Activated CD4-positive, alpha-beta memory T cell treated with anti-CD3 and anti-CD28 coated beads, Interleukin-2, amount 10 ng/mL, durations not matched to agents 7 days and 5 days (primary cell): ENCODE measurements at places on chromosomes 12 and 14.

DNA sequence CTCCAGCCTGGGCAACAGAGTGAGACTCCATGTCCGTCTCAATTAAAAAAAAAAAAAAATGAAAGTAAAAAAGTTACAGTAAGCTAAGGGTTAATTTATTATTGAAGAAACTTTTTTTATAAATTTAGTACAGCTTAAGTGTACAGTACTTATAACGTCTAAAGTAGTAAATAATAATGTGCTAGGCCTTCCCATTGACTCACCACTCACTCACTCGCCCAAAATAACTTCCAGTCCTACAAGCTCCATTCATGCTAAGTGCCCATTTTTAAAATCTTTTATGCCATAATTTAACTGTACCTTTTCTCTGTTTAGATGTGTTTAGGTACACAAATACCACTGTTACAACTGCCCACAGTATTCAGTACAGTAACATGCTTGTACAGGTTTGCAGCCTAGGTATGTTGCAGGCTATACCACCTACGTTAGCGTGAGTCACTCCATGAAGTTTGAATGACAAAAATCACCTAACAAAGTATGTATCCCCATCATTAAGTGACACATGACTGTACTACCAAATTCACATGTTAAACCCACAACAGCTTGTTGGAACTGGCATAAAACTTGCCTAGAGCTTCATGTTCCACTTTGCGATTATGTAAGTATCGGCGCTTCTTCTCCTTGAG, 10.7 kb downstream of the KANSL2 start:
- H3K4me1 ChIP-seq: peaks cover 8% of the 10 kb centered on the region
- no peaks in the 10 kb centered on the region for H3K27me3 ChIP-seq
- peaks cover 49% of the 10 kb centered on the region for H3K36me3 ChIP-seq
- no peak overlapping the region for H3K27ac ChIP-seq

- no peaks in the 10 kb centered on the region for H3K27me3 ChIP-seq
- H3K4me3 ChIP-seq: no peak overlapping the region
- no peaks in the 10 kb centered on the region for H3K36me3 ChIP-seq
- no peak for DNase-seq
- H3K27ac ChIP-seq: no peak overlapping the region
- peaks cover 8% of the 10 kb centered on the region for H3K4me1 ChIP-seq
Measured at GRCh38 chr12:128534906-128535305, 267.9 kb downstream of the TMEM132C start.

DNA sequence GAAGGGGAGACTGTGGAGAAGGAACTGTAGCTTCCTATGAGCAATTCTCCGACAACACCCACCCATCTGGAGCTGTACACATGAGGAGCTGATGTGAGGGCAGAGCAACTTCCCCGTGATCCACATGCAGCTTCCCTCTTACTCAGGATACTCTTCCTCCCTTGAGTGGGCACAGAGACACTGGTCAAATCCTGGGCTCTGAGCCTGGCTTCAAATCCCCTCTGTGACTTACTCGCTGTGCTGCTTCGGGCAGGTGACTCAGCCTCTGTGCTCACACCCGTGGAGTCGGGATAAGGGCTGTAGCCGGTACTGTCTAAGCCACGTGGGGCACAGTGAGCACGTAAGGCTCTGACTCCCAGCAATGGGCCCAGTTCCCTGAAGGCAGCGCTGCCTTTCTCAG, 31.1 kb downstream of the ZFYVE21 start:
- no peak for DNase-seq
- no peak overlapping the region for H3K4me3 ChIP-seq
- H3K27ac ChIP-seq: no peak overlapping the region
- H3K27me3 ChIP-seq: no peaks in the 10 kb centered on the region
- peaks cover 2% of the 10 kb centered on the region for H3K36me3 ChIP-seq

DNA sequence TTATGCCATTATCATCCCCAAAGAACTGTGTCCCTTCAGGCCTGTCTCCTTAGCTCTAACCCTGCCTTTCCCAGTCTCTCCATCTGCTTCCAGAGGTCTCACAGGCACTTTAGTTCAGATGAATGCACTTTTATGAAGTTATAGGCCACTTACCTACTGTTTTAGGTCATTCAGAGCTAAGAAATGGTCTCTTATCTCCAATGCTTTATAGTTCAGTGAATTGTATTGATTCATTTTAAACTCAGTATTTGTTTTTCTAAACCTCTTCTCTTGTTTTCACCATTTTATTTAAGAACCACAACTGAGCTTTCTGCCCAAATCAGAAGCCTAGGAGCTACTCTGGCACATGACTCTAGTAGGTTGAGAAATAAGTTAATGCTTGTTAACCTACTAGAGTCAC, 197.5 kb upstream of the ATP2B1 start:
- H3K4me1 ChIP-seq: no peaks in the 10 kb centered on the region
- no peaks in the 10 kb centered on the region for H3K27me3 ChIP-seq
- no peak overlapping the region for H3K4me3 ChIP-seq
- H3K36me3 ChIP-seq: no peaks in the 10 kb centered on the region

GRCh38 chr14:88276923-88277596, 46.0 kb downstream of the KCNK10 start:
- H3K27me3 ChIP-seq: no peaks in the 10 kb centered on the region
- no peak for DNase-seq
- H3K4me1 ChIP-seq: no peaks in the 10 kb centered on the region
- H3K27ac ChIP-seq: no peak overlapping the region
- no peak overlapping the region for H3K4me3 ChIP-seq

- H3K4me1 ChIP-seq: no peaks in the 10 kb centered on the region
- no peak overlapping the region for H3K4me3 ChIP-seq
- no peak overlapping the region for H3K27ac ChIP-seq
- H3K36me3 ChIP-seq: no peaks in the 10 kb centered on the region
Measured at GRCh38 chr14:94936401-94936892, 166.5 kb upstream of the GSC start.

- no peaks in the 10 kb centered on the region for H3K4me1 ChIP-seq
- no peak overlapping the region for H3K27ac ChIP-seq
- H3K4me3 ChIP-seq: no peak overlapping the region
- DNase-seq: no peak
Measured at GRCh38 chr12:28294300-28294699, 104.0 kb downstream of the CCDC91 start.

- DNase-seq: no peak
- H3K36me3 ChIP-seq: no peaks in the 10 kb centered on the region
- no peaks in the 10 kb centered on the region for H3K27me3 ChIP-seq
- H3K27ac ChIP-seq: no peak overlapping the region
Measured at GRCh38 chr14:57883061-57883460, 17.2 kb upstream of the SLC35F4 start.

DNA sequence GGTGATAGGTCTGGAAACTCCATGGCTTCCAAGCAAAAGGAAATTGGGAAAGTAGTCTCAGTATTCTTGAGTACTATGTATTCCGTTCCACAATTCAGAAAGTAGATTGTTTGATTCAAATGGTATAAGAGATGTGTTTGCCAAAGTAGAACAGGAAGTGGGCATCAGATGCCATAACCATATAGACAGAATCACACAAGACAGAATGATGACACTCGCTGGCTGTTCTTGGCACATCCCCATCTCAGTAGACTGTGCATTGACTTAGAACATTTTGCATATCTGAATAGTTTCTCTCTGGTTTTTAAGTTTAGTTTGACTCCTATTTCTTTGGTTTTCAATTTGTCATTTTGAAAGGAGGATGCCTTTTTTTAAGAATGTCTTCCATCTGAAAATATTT, 221.1 kb upstream of the RGS6 start:
- no peaks in the 10 kb centered on the region for H3K27me3 ChIP-seq
- peaks cover 25% of the 10 kb centered on the region for H3K4me1 ChIP-seq
- no peak overlapping the region for H3K4me3 ChIP-seq
- peak overlapping the region; percentile 41 for H3K27ac ChIP-seq

GRCh38 chr14:70711451-70711850, 69.7 kb downstream of the TTC9 start:
- H3K4me1 ChIP-seq: peaks cover 4% of the 10 kb centered on the region
- H3K27ac ChIP-seq: no peak overlapping the region
- no peaks in the 10 kb centered on the region for H3K36me3 ChIP-seq
- no peak overlapping the region for H3K4me3 ChIP-seq

DNA sequence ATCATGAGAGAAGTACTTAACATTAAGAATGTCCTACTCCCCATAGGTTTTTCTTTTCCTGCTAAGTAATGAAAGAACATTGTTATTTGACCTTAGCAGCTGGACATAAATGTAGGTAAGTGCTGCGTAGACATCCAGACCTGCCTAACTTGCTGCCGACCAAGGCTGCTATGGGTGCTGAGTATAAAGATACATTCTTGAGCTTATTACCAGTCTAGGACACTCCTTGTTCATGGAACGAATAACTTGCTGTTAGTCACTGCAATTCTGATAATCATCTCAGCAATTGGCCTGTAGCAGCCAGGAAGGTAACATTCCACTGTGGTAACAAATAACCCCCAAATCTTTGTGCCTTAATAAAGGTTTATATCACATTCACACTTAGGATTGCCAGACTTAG, 478.1 kb downstream of the VRK1 start:
- no peaks in the 10 kb centered on the region for H3K36me3 ChIP-seq
- H3K4me3 ChIP-seq: no peak overlapping the region
- H3K27me3 ChIP-seq: peaks cover 10% of the 10 kb centered on the region
- no peak for DNase-seq
- peaks cover 15% of the 10 kb centered on the region for H3K4me1 ChIP-seq
- no peak overlapping the region for H3K27ac ChIP-seq

DNA sequence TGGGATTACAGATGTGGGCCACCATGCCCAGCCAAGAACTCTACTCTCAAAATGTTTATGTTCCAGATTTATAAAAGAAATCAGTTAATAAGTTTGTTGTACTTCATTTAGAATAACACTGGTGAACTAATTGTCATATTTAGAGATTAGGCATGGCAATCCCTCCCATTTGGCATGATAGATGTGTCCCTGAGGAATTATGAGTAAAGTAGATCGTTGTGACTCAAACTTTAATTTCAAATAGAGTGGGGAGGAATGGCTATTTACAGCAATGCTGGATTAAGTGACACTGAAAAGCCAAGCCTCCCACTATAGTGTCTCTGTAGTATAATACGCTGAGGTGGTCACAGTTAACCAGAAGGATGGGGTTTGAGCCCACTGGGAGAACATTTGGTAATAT, 39.3 kb upstream of the RTRAF start:
- H3K36me3 ChIP-seq: peaks cover 85% of the 10 kb centered on the region
- no peak overlapping the region for H3K4me3 ChIP-seq
- DNase-seq: no peak
- no peak overlapping the region for H3K27ac ChIP-seq
- H3K4me1 ChIP-seq: no peaks in the 10 kb centered on the region
- no peaks in the 10 kb centered on the region for H3K27me3 ChIP-seq

DNA sequence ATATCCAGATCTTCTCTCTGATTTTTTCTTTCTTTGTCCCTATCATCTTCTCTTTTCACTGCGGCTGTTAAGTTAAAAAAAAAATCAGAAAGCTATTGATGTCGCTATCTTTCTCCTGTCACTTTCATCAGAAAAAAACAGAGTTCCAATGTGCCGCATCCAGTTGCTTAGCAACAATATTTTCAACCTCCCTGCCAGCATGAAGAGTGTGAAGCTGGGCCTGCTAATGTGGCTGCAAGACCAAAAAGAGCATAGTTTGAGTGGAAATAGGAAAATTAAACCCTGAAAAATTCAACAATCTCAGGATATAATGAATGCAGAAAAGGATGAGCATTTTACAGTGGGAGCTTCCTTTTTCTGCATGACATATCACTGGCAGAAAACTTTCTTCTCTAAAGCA, 1025.4 kb upstream of the LRFN5 start:
- H3K27me3 ChIP-seq: no peaks in the 10 kb centered on the region
- H3K27ac ChIP-seq: no peak overlapping the region
- no peaks in the 10 kb centered on the region for H3K4me1 ChIP-seq
- no peak for DNase-seq

DNA sequence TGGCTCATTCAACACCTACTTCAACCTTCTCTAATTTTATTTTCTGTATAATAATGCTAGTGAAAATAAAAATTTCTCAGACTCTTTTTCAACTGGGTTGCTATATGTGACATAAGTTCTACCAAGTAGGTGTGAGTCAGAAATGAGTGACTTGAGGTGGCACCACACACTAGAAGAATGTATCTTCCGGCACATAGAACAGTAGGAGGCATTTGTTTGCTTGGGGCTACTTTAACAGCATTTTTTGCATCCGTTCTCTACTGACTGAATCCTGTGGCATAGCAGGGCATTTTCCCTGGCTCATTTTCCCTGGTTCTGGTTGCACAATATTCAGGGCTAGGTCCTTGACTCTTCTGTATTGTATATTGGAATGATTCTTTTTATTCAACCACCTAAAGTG, 194.0 kb upstream of the SLC16A7 start:
- peaks cover 12% of the 10 kb centered on the region for H3K4me1 ChIP-seq
- no peaks in the 10 kb centered on the region for H3K36me3 ChIP-seq
- no peaks in the 10 kb centered on the region for H3K27me3 ChIP-seq
- DNase-seq: no peak
- no peak overlapping the region for H3K4me3 ChIP-seq

GRCh38 chr12:55915482-55915859, 12.2 kb downstream of the PYM1 start:
- peaks cover 33% of the 10 kb centered on the region for H3K4me1 ChIP-seq
- DNase-seq: no peak
- peaks cover 52% of the 10 kb centered on the region for H3K36me3 ChIP-seq
- no peaks in the 10 kb centered on the region for H3K27me3 ChIP-seq
- no peak overlapping the region for H3K4me3 ChIP-seq

- no peaks in the 10 kb centered on the region for H3K27me3 ChIP-seq
- no peak for DNase-seq
- H3K4me1 ChIP-seq: peaks cover 8% of the 10 kb centered on the region
- H3K4me3 ChIP-seq: no peak overlapping the region
- no peak overlapping the region for H3K27ac ChIP-seq
Measured at GRCh38 chr14:23101986-23102625, 2.7 kb downstream of the CIROP start.

GRCh38 chr14:21352587-21352986, 31.2 kb downstream of the SUPT16H start:
- H3K36me3 ChIP-seq: peaks cover 67% of the 10 kb centered on the region
- DNase-seq: no peak
- H3K27ac ChIP-seq: no peak overlapping the region
- H3K4me1 ChIP-seq: no peaks in the 10 kb centered on the region
- H3K27me3 ChIP-seq: no peaks in the 10 kb centered on the region
- H3K4me3 ChIP-seq: no peak overlapping the region

- no peaks in the 10 kb centered on the region for H3K36me3 ChIP-seq
- peak; percentile 41 for DNase-seq
- H3K27ac ChIP-seq: no peak overlapping the region
- no peaks in the 10 kb centered on the region for H3K27me3 ChIP-seq
Measured at GRCh38 chr14:102510616-102511520, 1.3 kb upstream of the ANKRD9 start.

GRCh38 chr12:41509271-41510055, 321.3 kb downstream of the PDZRN4 start:
- DNase-seq: no peak
- H3K4me3 ChIP-seq: no peak overlapping the region
- no peaks in the 10 kb centered on the region for H3K36me3 ChIP-seq
- peaks cover 2% of the 10 kb centered on the region for H3K27me3 ChIP-seq
- no peaks in the 10 kb centered on the region for H3K4me1 ChIP-seq
- H3K27ac ChIP-seq: no peak overlapping the region
